NCI-H2081 (cell line): ENCODE measurements at places on chromosomes 6 and 20.
A peak's percentile ranks its signal among the peaks of the same experiment; 100 is the strongest.

DNA sequence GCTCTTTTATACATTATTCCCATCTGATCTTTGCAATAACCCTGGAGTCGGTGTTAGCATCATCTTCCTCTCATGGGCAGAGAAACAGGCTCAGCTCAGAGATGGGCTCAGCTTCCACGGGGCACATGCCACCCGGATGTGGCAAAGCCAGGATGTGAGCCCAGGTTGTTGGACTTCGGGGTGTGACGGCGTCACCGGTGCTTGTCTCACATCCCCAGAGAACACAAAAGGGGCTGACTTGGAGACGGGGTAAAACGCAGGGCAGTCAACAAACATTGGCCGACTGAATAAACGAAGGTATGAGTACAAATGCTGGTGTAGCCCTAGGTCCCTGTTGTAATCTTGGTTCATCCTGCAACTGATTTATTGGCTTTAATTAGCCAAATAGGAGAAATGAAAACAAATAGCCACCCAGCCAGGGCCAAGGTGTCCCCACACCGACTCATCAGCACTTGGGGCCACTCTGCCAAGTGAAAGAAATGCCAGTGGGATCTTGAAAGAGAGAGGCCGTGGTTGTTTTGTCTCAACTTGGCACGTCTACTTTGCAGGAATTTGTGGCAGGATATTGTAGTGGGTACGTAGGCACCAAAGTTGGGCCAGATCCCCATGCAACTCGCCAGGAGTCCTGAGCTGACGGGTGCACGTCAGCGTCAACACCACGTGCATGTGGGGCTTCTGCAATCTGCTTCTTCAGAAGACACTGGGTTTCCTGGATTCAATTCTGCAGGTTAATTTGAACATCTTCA is 42.8 kb downstream of the APCDD1L start:
- DNase-seq: no peak

GRCh38 chr6:18042536-18043145 is 55.2 kb upstream of the KIF13A start:
- DNase-seq: no peak

DNA sequence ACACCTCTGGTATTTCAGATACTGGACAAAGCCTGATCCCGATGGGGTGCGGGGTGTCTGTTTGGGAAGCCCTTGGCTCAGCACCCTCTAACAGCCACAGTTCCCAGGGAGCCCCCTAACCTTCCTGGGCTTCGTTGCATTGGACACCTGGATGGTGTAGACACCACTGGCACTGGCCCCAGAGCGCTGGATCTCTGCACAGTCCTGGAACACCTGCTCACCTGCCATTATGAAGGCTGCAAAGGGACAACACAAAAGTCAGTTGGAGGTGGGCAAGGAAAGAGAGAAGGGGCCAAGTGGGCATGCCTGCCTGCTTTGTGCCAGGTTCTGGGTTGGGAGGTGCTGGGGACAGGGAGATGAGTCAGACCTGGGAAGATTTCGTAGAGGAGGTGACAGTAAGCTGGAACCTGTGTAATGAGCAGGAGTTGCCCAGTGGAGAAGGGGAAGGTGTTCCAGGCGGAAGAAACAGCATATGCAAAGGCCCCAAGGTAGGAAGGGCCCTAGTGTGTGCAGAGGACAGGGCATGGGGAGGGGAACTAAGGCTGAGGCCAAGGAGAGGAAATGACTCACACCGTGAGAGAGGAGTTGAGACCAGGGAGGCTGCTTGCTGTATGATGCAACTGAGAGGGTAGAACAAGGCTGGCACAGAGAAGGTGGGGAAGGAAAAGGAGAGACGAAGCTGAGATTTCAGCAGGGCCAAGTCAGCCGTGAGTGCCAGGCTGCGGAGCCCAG is 34.9 kb downstream of the ANGPT4 start:
- no peak for DNase-seq

- no peak for DNase-seq
Observed at GRCh38 chr6:46263707-46264086, 92.9 kb upstream of the ENPP5 start.

- DNase-seq: no peak
Observed at GRCh38 chr20:44837946-44838345, 27.6 kb upstream of the RIMS4 start.

GRCh38 chr6:109693111-109693510 is 2.0 kb downstream of the FIG4 start:
- no peak for DNase-seq

- no peak for DNase-seq
Observed at GRCh38 chr6:128841518-128841917, 41.4 kb upstream of the LAMA2 start.

DNA sequence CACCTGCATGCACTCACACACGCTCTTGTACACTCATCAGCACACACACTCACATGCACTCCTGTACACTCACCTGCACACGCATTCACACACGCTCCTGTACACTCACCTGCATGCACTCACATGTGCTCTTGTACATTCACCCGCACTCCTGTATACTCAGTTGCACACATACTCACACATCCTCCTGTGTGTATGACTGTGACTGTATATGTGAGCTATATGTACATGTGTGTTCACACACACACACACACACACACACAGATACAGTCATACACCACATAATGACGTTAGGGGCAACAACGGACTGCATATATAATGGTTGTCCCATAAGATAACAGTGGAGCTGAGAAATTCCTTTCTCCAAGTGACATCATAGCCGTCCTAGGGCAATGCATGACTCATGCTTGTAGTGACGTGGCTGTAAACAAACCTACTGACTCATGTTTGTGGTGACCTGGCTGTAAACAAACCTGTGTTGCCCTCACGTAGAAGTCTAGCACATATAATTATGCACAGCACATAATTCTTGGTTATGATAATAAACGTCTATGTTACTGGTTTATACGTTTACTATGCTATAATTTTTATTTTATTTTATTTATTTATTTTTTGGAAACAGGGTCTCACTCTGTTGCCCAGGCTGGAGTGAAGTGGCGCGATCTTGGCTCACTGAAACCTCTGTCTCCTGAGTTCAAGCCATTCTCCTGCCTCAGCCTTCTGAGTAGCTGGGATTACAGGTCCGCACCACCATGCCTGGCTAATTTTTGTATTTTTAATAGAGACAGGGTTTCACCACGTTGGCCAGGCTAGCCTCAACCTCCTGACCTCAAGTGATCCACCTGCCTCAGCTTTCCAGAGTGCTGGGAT is 22.8 kb upstream of the TAF4 start:
- DNase-seq: no peak

DNA sequence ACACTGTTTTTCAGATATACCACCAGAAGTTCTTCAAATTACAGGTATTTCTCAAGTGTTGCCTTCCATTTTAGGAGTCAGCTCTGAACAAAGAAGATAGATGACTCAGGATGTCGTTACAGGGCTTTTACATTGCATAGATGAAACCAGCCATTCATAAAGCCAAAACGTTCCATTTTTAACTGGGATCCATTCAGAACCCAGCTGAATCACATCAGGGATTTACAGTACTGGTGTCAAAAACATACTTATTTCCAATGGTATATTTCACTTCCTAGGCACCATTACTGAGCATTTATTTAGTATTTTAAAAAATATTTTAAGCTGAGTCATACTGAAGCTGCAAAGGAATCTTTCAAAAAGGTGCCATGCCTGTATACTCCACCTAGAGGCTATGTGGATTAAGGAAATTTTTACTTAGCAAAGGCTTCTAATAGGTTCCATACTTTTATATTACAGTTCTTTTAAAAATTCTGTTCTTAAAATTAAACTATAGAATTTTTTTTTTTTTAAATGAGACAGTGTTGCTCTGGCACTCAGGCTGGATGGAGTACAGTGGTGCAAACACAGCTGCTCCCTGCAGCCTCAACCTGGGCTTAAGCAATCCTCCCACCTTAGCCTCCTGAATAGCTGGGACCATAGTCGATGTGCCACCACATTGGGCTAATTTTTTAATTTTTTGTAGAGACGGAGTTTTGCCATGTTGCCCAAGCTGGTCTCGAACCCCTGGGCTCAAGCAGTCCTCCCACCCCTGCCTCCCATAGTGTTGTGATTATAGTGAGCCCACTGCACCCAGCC is 2.6 kb downstream of the ASF1A start:
- DNase-seq: peak; percentile 15

DNA sequence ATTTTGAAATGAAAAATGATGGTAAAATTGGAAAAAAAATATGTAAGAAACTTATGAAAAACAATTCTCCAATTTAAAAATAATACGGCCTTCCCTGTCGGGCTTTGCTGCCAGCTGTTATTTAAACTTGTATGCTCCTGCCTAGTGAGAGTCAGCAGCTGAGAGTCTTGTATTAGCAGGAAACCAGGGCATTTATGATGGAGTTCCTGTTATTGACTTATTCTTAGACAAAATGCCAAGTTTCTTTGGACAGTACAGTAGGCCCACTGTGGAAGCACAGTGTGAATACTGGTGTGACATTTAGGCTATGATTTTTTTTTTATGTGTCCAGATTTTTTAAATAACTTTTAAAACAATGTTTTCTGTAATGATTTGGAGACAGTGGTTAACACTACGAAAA is 42.1 kb downstream of the GMDS start:
- DNase-seq: peak; percentile 4

DNA sequence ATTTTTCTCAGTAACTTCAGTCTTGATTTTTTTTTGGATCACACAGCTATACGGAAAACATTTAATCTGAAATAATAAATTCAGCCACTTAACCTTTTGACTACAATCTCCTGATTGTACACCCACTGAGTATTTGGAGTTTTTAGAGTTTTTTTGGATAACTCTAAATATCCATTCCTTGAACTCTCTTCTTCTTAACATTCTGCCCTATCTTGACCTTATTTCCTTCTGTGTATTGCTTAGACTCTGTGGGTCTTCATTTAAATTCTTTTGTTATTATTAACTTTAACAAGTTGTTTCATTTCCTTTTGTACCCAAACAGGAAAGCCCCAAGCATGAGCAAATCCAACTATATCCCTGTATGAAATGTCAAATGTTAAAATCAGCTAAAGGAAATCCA is 170.2 kb upstream of the PTCHD4 start:
- DNase-seq: no peak

DNA sequence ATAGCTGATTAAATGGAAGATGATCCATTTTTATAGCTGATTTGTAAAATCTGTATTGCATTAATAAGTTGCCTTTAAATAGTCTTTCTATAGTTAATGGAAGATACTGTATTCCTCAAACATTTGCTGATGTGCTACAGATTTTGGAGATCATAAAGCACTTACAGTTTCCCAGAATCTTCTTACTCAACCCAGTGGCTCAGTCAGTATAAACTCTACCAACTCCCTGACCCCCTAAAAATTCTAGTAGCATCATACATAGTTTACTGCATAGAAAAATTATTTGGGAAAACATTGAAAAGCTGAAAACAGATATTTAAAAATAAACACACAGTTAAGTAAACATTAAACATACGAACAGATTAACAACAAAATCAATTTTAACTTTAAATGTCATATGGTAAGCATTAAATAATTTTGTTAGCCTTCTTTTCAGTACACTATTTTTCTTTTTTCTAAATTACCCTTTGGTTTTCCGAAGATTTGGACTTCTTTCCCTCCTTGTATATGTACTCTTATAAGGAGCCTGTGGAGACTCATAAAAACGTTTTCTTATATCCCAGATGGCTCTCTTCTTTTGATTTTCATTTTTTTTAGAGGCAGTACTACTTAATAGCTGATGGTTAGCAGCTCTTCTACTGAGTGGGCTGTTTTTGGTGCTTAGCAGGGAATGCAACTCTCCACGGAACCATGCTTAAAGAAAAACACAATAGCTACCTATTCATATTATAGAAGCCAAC is 62.7 kb upstream of the BMP5 start:
- DNase-seq: no peak

GRCh38 chr6:27893836-27894807 is 18.1 kb downstream of the OR2B2 start:
- DNase-seq: peak; percentile 92

GRCh38 chr6:91288741-91289140 is 701.9 kb upstream of the MAP3K7 start:
- no peak for DNase-seq

GRCh38 chr20:37375227-37375626 is 29.3 kb downstream of the SRC start:
- no peak for DNase-seq

GRCh38 chr6:82371799-82372546 is 8.4 kb downstream of the TPBG start:
- DNase-seq: no peak
